ENCODE measurements at places on chromosomes 6 and 20. TPM values are rescaled to one million over a fixed set of nuclear protein-coding genes. Genes with fewer than 3 reads are reported as not detected.

LINC00237 gene
- polyA plus RNA-seq = not detected

KCNB1 gene
- 1.0 TPM for polyA plus RNA-seq

SPDEF gene
- 0.34 TPM for polyA plus RNA-seq

COL20A1 gene
- polyA plus RNA-seq = not detected

SASH1 gene
- 10.7 TPM for polyA plus RNA-seq

MKKS gene
- polyA plus RNA-seq = 15.0 TPM

ZDHHC14 gene
- polyA plus RNA-seq = 25.2 TPM

TULP1 gene
- polyA plus RNA-seq = 0.39 TPM

PLEKHG1 gene
- polyA plus RNA-seq = 5.6 TPM

MUCL3 gene
- 0.34 TPM for polyA plus RNA-seq

IRAK1BP1 gene
- polyA plus RNA-seq = 2.7 TPM
